Ascending aorta (tissue), 2 donors: ENCODE measurements at places on chromosomes 4 and X. TPM values are rescaled to one million over a fixed set of nuclear protein-coding genes. Genes with fewer than 3 reads are reported as not detected.

HOPX gene
- total RNA-seq = 54.2 TPM

SASH3 gene
- total RNA-seq = 31.0 TPM

IBSP gene
- total RNA-seq = not detected

MAP7D2 gene
- not detected for total RNA-seq

USP17L22 gene
- not detected for total RNA-seq

CFAP99 gene
- not detected for total RNA-seq

USP17L24 gene
- not detected for total RNA-seq

SLC25A4 gene
- total RNA-seq = 19.6 TPM

DCLK2 gene
- total RNA-seq = 34.2 TPM

TCEAL6 gene
- total RNA-seq = not detected

BANK1 gene
- not detected for total RNA-seq

COX7B2 gene
- not detected for total RNA-seq

F11 gene
- not detected for total RNA-seq

VGLL1 gene
- not detected for total RNA-seq

RBM46 gene
- total RNA-seq = not detected

SLC4A4 gene
- total RNA-seq = 0.32 TPM

LRP2BP gene
- total RNA-seq = 0.53 TPM

HMX1 gene
- total RNA-seq = not detected

SSX1 gene
- not detected for total RNA-seq
